T-helper 9 cell (primary cell): ENCODE measurements at places on chromosomes 5 and 9.

- no peak for DNase-seq
Observed at GRCh38 chr5:124662181-124662781, 84.2 kb downstream of the ZNF608 start.

- DNase-seq: no peak
Observed at GRCh38 chr9:123972618-123973017, 39.0 kb upstream of the LHX2 start.

GRCh38 chr9:131111854-131112311 lies 13.5 kb upstream of the NUP214 start:
- DNase-seq: no peak

DNA sequence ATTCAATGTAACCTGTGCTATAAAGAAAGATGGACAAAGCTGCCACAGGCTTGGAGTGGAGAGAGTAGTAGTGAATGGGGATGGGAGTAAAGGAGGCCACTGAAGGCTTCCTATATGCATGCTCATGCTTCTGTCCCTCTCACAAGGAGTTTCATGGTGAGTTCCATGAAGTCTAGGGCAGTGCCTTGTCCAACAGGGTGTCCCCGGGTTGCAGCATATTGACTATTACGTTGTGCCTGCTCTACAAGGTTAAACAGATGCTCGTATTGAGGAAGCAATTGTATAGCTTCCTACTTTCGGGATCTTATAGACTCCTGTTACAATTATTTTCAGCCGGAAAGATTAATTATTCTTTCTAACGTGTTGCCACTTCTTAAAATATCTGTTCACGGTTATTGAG lies 129.1 kb upstream of the PIK3R1 start:
- DNase-seq: no peak

DNA sequence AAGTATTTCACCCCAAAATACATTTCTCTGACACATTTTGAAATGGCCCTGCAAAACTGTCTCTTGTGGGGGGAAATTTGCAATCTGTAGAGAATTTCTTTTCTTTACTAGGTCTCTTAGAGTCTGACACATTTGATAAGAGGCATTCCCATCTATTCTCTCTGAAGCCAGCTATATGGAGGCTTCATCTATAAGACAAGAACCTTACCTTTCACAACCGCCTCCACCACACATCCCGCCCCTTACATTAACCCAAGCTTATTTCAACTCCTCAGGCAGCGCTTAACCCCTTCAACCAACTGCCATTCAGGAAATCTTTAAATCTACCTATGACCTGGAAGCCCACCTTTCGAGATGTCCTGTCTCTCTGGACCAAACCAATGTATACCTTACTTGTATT lies 829.5 kb downstream of the TLE4 start:
- no peak for DNase-seq

DNA sequence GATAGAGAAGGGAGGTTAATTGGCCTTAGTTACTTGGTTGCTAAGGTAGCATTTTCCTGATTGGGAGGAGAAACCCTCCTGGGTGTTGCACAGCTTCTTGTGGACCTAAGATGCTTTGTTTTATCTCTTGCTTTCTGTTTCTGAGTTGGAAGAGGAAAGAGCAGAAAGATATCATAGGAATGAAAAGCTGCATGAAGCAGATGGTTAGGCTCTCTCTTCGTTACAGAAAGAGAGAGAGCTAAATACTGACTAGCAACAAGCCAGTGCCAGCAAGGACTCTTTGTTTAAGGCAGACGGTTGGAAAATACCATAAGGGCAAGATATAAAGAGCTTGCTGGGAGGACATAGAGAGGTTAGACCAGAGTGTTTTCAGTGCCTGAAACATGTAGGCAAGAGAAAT lies 103.1 kb downstream of the ATG10 start:
- DNase-seq: no peak

DNA sequence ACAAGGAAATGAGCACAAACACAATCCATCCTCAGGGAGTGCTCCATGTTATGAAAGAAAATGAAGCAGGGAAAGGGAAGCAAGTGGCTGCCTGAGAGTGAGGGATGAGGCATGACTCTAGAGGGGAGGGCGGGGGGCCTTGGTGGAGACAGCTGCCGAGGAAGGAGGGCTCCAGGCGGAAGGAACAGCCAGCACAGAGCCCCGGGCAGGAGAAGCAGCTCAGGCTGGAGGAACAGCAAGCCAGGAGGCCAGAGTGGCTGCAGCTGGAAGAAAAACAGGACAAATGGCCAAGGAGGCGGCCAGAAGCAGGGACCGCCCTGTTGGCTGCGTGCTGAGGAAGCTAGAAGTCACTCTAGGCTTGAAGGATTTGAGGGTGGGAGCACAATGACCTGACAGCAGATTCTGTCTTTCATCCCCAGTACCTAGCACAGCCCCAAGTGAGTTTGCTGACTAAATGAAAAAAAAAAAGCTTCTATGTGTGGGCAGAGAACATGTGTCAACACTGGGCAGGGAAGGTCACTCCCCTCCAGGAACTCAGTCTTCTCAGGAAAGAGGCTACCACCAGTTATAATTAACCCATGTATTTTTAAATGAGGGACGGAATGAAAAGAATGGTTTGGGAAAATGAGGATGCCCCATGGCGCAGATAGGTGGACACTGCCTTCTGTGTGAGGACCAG lies 142.8 kb downstream of the DCP2 start:
- DNase-seq: no peak

DNA sequence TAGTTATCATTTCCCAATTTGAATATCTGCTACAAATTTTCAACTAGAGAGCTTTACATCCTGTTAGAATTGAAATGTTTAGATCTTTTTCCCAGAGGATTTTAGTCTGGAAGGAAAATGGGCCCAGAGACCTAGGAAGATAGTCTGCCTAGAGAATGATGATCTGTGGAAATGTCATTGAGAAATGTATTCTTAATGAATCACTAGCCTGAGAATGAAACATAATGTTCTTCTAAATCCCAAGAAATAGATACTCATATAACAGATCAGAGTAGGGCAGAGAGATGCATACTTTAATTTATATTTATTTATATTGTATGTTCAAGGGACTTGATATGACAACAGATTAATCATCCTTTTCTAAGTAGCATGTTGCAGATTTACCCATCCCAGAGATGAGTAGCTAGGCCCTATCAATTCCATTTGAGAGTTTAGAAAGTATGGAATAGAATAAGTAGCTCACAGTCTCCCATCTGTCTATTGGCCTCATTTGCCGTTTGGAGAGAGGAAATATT lies 25.1 kb upstream of the SLC44A1 start:
- DNase-seq: no peak

- DNase-seq: no peak
Observed at GRCh38 chr5:39422036-39422606, 2.7 kb downstream of the DAB2 start.
